T-helper 2 cell (primary cell): ENCODE measurements at places on chromosomes 16 and 17.

DNA sequence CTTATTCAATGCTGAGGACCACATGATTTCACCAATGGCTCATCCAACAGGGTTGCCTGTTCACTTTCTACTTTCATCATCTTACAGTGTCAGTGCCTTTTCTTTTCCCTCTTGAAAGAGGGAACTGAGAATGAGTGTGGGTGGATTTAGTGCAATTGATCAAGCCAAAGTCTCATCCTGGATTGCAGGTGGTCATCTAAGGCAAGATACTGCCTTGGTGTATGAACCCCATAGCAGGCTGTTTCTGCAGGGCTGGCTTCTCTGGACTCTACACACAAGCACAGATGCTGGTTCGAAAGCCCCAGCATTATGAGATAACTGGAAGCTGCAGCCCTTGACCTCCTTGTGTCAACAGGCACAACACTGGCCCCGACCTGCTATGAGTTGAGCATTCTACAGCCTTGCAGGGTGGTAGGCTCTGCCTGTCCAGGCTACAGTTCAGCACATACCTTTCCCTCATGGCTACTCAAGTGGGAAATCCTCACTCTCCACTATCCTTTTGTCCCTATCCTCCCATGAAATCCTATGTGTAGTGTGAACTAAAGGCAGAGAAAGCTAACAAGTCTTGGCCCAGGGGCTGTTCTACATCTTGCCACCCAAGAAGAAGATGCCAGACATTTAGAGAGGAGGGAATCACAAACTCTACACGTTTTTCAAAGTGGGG is 358.7 kb downstream of the SLC39A11 start:
- no peak for DNase-seq

DNA sequence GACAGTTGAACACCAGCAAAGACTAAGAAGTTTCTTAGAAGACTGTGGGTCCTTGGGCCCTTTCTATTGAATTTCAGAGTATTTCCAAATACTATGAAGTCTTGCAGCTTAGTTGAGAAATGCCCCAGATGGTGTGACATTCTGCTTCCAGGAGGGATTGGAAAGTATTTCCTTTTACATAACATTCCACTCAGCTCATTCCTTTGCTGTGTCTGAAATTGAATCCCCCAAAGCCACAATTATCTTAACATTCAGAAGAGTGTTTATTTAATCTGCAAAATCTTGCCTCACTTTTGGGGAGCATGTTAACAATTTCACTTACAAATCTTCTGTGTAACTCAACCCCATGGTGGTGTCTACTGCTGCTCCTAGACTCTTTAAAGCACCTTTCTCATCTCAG is 307.7 kb downstream of the WWOX start:
- no peak for DNase-seq

DNA sequence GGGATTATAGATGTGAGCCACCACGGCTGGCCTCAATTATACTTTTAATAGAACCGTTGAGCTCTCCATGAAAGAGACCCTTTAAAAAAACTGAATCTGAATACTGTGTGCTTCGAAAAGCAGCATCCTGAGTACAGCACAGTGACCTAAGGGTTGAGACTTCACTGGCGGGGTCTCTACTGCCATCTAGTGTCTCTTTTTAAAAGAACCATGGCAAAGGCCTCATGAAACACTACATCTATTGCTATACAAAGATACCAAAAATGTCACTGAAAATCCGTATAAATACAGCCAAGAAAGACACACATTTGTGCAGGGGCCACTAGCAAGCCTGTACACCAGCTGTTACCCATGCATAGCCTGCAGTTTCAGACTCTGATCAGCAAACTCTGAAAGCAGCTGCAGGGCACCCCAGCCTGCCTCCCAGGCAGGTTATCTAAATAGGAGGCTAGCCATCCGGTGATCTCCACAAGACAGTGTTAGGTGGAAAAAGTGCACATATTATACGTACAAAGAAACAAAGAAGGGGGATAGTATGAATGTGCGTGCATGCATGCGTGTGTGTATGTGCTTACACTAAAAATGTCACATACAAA is 35.3 kb downstream of the NPLOC4 start:
- DNase-seq: peak; percentile 15

GRCh38 chr16:51898872-51899271 is 648.1 kb downstream of the TOX3 start:
- no peak for DNase-seq

GRCh38 chr17:39074676-39075075 is 76.8 kb downstream of the PLXDC1 start:
- DNase-seq: no peak
